Body of pancreas (tissue), 4 donors: ENCODE measurements at places on chromosomes 3 and 15. TPM values are rescaled to one million over a fixed set of nuclear protein-coding genes. Genes with fewer than 3 reads are reported as not detected.
A peak's percentile ranks its signal among the peaks of the same experiment; 100 is the strongest.

DNA sequence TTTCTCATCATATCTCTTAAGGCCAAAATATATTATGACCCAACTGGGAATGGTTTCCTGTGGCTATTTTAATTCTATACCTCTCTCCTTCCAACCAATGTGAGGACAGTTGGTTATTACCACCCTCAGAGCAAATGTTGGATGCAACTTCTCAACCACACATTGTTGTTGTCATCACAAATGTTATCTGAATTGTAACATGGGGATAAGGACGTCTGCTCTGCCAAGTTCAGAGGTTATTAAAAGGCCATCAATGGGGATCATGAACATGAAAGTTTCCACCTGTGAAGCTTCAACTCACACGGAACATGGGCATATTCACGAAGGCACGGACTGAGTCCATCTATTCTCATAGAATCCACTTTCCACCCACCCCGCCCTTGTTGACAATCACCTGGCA lies 46.8 kb downstream of the MB21D2 start:
- H3K36me3 ChIP-seq, result no peaks in the 10 kb centered on the region
- DNase-seq, result no peak
- no peak overlapping the region for H3K4me3 ChIP-seq

DNA sequence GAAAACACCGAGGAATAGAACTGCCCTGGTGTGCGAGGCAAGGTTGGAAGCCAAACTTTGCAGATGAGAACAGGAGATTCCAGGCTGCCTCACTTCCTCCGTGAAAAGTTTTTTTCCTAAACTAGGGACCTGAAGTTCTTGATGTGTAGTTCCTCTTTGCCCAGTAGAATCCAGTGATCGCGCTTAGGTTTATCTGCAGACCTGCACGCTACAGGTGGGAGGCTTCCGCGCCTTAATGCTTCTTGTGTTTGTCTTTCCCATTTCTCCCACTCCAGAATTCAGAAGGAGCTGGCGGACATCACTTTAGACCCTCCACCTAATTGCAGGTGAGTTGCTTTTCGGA lies 5.4 kb downstream of the UBE2E1 start:
- no peaks in the 10 kb centered on the region for H3K27me3 ChIP-seq
- peaks cover 23% of the 10 kb centered on the region for H3K4me1 ChIP-seq
- H3K4me3 ChIP-seq, result peak overlapping the region; percentile 8

- H3K36me3 ChIP-seq, result no peaks in the 10 kb centered on the region
- H3K4me1 ChIP-seq, result peaks cover 58% of the 10 kb centered on the region
- peak within 1 kb of the TSS; percentile 67 for H3K27ac ChIP-seq
- H3K4me3 ChIP-seq, result peak within 1 kb of the TSS; percentile 14
These were observed at the start of gene WNT5A for GRCh38 chr3:55486857-55487380. WNT5A (minus strand) TSS chr3:55487306; CDS start chr3:55486985, 321 bp downstream.

- no peak overlapping the region for H3K27ac ChIP-seq
- DNase-seq, result no peak
- H3K27me3 ChIP-seq, result no peaks in the 10 kb centered on the region
- H3K4me3 ChIP-seq, result no peak overlapping the region
These were observed 300.4 kb upstream of the STT3B start for GRCh38 chr3:31232055-31233025.

DNA sequence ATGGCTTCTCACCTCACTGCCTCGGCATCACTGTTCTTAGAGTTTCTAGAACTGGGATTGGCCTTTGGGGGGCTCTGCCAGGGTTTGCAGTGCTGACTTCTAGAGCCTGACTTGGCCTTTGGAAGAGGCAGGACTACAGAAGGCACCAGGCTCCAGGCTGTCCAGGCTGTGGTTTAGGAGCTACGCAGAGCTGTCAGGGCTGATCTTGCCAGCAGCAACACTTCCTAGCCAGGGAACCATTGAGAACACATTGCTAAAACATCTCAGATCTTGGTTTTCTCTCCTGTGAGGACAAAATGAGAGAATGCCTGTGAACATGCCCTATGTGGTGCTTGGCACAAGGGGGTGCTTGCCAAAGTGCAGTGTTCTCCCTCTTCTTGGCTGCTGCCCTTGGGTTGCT lies 34.6 kb upstream of the APEH start:
- H3K27ac ChIP-seq, result no peak overlapping the region
- DNase-seq, result no peak
- H3K27me3 ChIP-seq, result no peaks in the 10 kb centered on the region
- no peaks in the 10 kb centered on the region for H3K36me3 ChIP-seq
- H3K4me1 ChIP-seq, result no peaks in the 10 kb centered on the region

DNA sequence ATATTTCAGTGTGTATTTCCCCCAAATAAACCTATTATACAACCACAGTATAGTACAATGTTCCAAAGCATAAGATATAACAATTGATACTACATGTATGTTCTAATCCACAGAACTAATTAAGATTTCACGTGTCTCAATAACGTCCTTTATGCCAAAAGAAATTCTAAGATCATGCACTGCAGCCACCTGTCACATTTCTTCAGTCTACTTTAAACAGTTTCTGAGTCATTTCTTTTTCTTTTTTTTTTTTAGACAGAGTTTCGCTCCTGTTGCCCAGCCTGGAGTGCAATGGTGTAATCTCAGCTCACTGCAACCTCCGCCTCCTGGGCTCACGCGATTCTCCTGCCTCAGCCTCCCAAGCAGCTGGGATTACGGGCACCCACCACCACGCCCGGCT lies 190.2 kb downstream of the STAG1 start:
- no peak overlapping the region for H3K4me3 ChIP-seq
- H3K36me3 ChIP-seq, result no peaks in the 10 kb centered on the region
- H3K27me3 ChIP-seq, result no peaks in the 10 kb centered on the region
- no peak overlapping the region for H3K27ac ChIP-seq
- DNase-seq, result no peak

DNA sequence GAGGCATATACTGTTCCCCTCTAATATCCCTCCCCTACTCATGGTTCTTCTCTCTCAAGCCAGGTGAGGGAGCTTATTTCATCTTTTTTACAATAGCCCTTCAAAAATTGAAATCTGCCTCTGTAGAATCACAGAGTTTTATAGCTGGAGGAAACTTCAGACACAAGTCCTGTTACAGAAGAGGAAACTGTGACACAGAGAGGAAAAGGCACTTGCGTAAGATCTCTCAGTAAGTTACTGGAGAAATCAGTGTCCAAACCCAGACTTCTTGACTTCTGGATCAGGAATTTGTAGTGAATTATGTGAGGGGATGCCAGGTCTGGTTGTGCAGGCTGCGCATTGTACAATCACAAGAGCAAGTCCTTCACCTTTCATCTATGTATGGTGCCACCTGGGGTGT lies 4.6 kb downstream of the FGD5 start:
- H3K27me3 ChIP-seq, result no peaks in the 10 kb centered on the region
- H3K36me3 ChIP-seq, result no peaks in the 10 kb centered on the region
- H3K4me1 ChIP-seq, result no peaks in the 10 kb centered on the region
- DNase-seq, result no peak
- no peak overlapping the region for H3K4me3 ChIP-seq

DNA sequence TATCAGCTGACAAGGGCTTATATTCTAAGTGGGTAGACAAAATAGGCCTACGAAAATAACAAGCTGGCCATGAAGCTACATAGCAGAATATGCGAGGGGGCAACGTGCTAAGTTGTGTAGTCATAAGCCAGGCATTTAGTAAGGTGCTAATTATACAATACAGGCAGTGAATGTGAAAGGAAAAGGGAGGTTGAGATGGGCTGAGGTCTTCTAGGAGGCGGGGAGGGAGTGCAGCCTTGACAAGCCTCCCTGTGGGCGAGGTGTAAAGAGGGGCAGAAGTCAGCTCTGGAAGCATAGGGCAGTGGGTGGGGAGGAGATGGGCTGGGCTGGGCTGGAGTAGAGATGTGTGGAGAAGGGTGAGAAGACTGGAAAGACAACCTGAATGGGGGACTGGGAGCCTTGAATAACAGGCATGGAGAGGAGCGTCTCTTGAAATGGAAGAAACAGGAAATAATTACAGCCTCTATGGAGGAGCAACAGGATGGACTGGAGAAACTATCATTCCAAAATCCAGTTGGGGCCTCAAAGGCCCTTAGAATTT lies 1.2 kb downstream of the TIGIT start:
- no peaks in the 10 kb centered on the region for H3K4me1 ChIP-seq
- no peak overlapping the region for H3K4me3 ChIP-seq
- no peaks in the 10 kb centered on the region for H3K27me3 ChIP-seq

DNA sequence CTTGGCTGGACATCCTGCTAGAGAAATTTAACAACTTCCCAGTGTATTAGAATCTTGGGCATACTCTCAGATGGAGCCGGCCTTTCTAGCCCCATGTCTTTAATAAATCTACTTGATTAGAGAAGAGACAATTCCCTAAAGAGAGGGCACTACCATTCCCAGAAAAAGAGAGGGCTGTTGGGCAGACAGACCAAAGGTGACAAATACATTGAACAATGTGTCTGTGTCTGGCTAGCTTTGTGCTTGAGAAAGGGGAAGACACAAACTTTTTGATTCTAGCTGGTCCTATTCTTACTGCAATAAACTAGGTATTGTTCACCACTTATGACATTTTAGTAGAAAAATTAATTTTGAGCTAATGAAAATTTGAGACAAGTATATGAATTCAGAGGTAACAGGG lies 57.7 kb downstream of the DUT start:
- H3K27me3 ChIP-seq, result no peaks in the 10 kb centered on the region
- H3K4me1 ChIP-seq, result no peaks in the 10 kb centered on the region
- no peak overlapping the region for H3K27ac ChIP-seq
- no peak for DNase-seq

GRCh38 chr3:12648384-12648959 lies 15.4 kb downstream of the RAF1 start:
- no peaks in the 10 kb centered on the region for H3K27me3 ChIP-seq
- no peaks in the 10 kb centered on the region for H3K36me3 ChIP-seq
- H3K4me1 ChIP-seq, result peaks cover 43% of the 10 kb centered on the region
- no peak for DNase-seq

- H3K4me3 ChIP-seq, result no peak overlapping the region
- no peaks in the 10 kb centered on the region for H3K27me3 ChIP-seq
- DNase-seq, result no peak
- no peak overlapping the region for H3K27ac ChIP-seq
- no peaks in the 10 kb centered on the region for H3K4me1 ChIP-seq
These were observed 26.7 kb upstream of the CCDC50 start for GRCh38 chr3:191302451-191302850.

- H3K27me3 ChIP-seq, result no peaks in the 10 kb centered on the region
- no peak for DNase-seq
- H3K27ac ChIP-seq, result peak overlapping the region; percentile 95
- no peaks in the 10 kb centered on the region for H3K36me3 ChIP-seq
- no peak overlapping the region for H3K4me3 ChIP-seq
These were observed 744 bp upstream of the CCDC32 start for GRCh38 chr15:40565333-40566238.

DNA sequence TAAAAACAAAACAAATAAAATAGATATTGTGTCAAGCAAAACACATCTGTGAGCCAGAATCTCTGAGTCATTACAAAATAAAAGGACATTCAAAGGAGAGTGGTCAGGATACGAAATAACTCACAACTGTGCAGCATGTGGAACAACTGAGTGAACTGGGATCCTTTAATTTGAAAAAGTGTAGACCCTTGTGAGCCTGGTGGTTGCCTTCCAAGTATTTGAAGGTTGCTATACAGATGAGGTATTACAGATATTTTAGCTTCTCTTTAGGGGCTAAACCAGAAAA lies 26.7 kb downstream of the KCNMB2 start:
- H3K27ac ChIP-seq, result no peak overlapping the region
- H3K4me1 ChIP-seq, result no peaks in the 10 kb centered on the region
- H3K36me3 ChIP-seq, result no peaks in the 10 kb centered on the region
- no peaks in the 10 kb centered on the region for H3K27me3 ChIP-seq
- no peak overlapping the region for H3K4me3 ChIP-seq
- no peak for DNase-seq

- no peak overlapping the region for H3K4me3 ChIP-seq
- H3K4me1 ChIP-seq, result no peaks in the 10 kb centered on the region
- H3K27ac ChIP-seq, result no peak overlapping the region
- H3K36me3 ChIP-seq, result no peaks in the 10 kb centered on the region
- no peak for DNase-seq
- no peaks in the 10 kb centered on the region for H3K27me3 ChIP-seq
These were observed 579.3 kb upstream of the GRM7 start for GRCh38 chr3:6281662-6282061.

Gene SYNM
- 8.2 TPM for total RNA-seq

Gene HTR3E
- total RNA-seq, result not detected

Gene KNSTRN
- total RNA-seq, result 3.3 TPM

Gene ANKUB1
- not detected for total RNA-seq

Gene ATP13A5
- total RNA-seq, result not detected

Gene DUOX1
- 0.66 TPM for total RNA-seq

Gene TNNC1
- 10.4 TPM for total RNA-seq
